ENCODE measurements at places on chromosomes 1 and 21.
A peak's percentile ranks its signal among the peaks of the same experiment; 100 is the strongest.

- H3K4me3 ChIP-seq: no peak overlapping the region
- H3K27me3 ChIP-seq: peaks cover 34% of the 10 kb centered on the region
- H3K27ac ChIP-seq: no peak overlapping the region
- peaks cover 4% of the 10 kb centered on the region for H3K4me1 ChIP-seq
- no peak for DNase-seq
Measured at GRCh38 chr1:46543382-46543760, 8.1 kb downstream of the KNCN start.

DNA sequence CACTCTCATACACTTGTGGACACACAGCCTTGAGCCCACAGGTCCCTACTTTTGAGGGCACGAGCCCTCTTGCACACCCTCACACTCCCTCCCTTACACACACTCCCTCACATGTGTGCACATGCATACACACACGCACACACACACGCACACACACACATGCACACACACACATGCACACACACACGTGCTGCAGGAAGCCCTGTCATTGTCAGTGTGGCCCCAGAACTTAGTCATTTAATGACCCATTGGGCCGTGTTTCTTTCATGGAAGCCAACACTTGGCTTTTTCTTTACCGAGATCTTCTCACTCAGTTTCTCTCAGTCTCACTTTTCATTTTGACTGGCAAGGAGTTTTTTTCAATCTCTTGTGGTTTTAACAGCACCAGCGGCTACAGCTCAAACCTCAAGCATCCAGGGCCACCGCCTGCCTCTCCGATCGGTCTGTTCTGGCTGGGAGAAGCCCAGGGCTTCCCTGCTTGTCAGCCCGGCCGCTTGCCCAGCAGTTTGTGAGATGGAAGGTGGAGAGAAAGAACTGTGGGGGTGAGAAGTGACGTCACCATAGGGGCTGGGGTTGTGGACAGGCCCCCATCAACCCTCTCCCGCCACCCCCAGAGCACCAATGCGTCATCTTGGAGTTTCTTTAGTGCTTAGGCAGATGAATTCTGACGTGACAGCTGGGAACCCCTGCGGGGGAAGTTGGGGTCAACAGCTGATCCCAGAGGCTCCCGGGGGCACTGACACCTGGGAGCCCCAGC, 15.8 kb upstream of the TNFRSF8 start:
- H3K4me1 ChIP-seq: peaks cover 15% of the 10 kb centered on the region
- no peak overlapping the region for H3K27ac ChIP-seq
- no peak for DNase-seq
- H3K4me3 ChIP-seq: peak overlapping the region; percentile 15
- no peaks in the 10 kb centered on the region for H3K36me3 ChIP-seq

DNA sequence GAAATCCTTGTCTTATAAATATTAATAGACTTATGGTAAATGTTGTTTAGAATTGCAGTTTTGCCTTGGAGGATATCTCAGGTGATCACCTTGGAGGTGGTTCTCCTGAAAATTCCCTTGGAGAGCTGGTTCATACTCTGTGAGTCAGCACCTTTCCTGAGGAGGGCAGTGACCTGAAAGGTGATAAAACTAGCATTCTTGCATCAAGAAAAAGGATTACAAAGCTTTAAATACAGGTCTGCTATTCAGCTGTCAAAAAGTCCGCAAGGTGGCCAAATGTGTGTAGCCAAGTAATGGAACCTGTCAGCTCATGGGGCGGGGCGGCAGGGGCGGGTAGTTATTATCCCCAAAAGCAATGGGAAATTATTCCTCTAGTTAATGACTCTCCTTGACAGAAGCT, 52.8 kb upstream of the EDARADD start:
- no peaks in the 10 kb centered on the region for H3K27me3 ChIP-seq
- no peak overlapping the region for H3K4me3 ChIP-seq
- no peaks in the 10 kb centered on the region for H3K36me3 ChIP-seq
- H3K27ac ChIP-seq: no peak overlapping the region

GRCh38 chr1:157882580-157882979, 41.0 kb upstream of the CD5L start:
- no peaks in the 10 kb centered on the region for H3K36me3 ChIP-seq
- H3K27me3 ChIP-seq: no peaks in the 10 kb centered on the region
- no peaks in the 10 kb centered on the region for H3K4me1 ChIP-seq
- DNase-seq: no peak
- H3K4me3 ChIP-seq: no peak overlapping the region

DNA sequence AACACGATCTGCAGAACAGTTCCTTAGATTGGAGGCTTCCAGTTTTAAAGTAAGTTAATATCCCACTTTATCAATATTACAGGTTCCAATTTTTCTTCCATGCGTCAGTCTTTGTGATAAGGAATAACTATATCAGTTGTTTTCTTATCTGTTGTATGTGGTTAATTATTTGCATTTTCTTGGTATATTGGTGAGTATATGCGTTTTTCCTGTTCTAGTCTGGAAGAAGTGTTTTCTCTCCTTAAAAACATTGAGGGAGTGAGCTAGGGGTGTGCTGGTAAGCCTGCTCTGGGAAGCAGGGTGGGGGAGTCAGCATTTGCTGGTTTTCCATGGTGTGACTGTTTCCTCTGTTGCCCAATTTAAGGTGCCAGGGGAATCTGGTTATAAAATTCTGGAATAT, 50.2 kb upstream of the KIF1B start:
- no peaks in the 10 kb centered on the region for H3K4me1 ChIP-seq
- no peaks in the 10 kb centered on the region for H3K27me3 ChIP-seq
- H3K36me3 ChIP-seq: peaks cover 10% of the 10 kb centered on the region
- H3K4me3 ChIP-seq: no peak overlapping the region
- H3K27ac ChIP-seq: no peak overlapping the region
